ACHN (cell line): ENCODE measurements at places on chromosomes 5 and 9.

- DNase-seq: no peak
These were observed 47.8 kb downstream of the SLC1A1 start for GRCh38 chr9:4538107-4538506.

- no peak for DNase-seq
These were observed 1011.3 kb upstream of the C9orf72 start for GRCh38 chr9:28584542-28584941.

DNA sequence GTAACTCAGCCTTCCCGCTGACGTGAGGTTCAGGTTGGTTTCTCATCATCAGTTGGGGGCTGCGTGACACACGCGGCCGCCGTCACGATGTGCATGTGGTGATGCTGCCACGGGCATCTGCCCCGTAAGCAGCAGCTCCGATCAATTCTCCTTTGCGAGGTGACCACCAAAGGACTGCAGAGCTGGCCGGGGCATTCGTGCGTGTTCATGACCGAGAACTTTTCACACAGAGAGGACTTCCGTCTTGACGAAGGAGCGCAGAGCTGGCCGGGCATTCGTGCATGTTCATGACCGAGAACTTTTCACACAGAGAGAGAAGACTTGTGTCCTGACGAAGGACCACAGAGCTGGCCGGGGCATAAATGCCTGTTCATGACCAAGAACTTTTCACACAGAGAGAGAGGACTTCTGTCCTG, 3.8 kb upstream of the LCN1 start:
- DNase-seq: no peak

DNA sequence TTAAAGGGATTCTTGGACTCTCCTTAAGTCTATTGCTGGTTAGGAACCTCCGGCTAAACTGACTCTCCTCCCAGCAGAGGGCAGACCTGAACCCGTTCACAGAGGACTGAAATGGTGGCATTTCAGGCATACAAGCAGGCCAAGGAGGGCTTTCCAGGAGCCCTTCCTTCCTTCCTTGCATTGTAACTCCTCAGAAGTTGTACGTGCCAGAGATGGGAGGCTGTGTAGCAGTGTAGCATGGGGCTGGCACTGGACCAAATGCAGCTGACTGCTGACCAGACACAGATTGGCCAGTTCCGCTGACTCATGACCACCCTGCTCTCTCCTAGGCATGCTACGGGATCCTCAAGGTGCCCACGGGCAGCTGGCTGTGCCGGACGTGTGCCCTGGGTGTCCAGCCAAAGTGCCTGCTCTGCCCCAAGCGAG, 36.4 kb downstream of the JADE2 start:
- peak; percentile 77 for DNase-seq

DNA sequence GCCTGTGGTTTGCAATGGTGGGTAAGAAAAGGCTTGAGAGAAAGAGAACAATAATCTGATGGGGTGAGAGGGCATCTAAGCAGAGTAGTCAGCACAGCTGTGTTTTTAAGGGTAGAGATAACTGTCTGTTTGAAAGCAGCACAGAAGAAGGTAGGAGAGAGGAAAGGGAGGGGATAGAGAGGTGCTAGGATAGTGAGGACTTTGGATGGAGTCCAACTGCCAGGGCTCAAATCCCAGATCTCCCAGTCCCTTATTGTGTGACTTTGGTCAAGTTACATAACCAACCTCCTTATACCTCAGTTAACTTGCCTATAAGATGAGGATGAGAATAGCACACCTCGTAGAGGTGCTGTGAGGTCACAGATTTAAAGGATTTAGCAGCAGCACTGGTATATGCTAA, 55.6 kb downstream of the GPR21 start:
- DNase-seq: no peak

DNA sequence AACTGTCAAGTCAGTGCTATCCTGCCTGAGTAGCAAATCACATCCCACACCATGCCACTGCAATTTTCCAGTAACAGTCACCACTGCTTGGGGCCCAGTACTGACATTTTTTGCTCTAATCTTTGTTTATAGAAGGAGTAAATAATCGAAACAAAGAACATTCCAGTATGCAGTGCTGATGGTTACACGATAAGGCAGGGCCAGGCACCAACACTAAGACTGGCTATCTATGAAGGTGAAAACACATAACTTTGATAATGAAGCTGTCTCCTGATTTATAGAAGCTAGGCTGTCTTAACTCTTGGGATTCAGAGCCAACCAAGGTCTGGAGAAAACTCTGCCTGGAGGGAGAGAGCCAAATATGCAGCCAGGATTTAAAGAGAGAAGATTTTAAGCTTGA, 365.3 kb downstream of the BNC2 start:
- DNase-seq: no peak

DNA sequence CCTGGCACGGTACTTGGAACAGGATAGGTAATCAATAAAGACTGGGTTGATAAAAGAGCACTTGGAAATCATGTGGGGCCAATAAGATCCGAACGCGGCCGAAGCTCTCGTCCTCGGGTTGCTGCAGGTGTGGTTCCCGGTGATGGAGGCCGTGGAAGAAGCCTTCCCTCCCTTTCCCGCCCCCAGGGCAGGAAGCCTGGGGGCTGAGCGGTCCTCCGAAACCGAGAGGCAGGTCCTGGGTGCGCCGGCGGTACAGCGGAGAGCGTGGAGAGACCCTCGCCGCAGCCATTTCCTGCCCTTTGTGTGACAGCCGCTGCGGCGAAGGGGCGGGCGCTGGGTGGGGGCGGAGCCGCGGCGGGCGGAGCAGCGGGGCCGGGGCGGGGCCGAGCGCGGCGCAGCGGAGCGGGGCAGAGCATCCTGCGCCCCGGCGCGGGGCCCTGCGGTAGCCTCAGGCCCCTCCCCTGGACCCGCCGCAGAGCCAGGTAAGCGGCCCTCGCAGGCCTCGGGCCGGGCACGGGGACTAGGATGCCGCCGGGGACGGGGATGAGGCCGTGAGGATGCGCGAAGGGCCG, at the start of gene CYFIP2:
TSS of gene CYFIP2 (plus strand) at position 410 of the 572 bp plus-strand sequence. CDS start 19,239 bp downstream, outside the sequence.
- peak; percentile 59 for DNase-seq

GRCh38 chr9:136082496-136083361, 12.4 kb downstream of the NACC2 start:
- no peak for DNase-seq

DNA sequence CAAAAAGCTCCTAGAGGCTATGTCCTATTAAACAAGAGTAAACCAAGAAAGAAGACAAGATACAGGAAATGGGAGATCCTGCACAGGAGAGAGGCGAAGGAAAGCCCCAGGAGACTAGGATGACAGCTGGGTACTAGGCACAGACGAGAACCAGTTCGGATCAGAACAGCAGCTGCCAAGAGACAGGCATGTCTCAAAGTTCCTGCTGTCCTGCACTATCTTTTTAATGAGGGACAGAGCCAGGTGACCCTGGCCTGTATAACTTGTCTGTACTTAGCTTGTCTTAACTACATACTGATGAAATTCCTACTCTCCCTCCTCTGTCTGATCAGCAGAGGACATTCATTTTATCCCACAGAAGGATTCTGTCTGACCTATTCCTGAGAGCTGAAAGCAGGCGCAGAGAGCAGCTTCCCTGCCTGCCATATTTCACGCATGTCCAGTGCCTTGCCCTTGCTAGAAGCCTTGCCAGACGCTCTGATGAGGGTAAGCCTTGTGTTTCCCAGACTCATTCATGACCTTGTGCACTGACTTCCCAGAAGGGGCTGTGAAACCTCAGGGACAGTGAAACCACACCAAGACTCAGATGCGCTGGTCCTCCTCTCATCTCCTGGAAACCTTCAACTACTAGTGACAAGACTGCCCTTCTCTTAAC, 24.7 kb downstream of the TSC1 start:
- DNase-seq: no peak

- peak; percentile 73 for DNase-seq
These were observed 14.4 kb upstream of the SPINK4 start for GRCh38 chr9:33225319-33226147.

DNA sequence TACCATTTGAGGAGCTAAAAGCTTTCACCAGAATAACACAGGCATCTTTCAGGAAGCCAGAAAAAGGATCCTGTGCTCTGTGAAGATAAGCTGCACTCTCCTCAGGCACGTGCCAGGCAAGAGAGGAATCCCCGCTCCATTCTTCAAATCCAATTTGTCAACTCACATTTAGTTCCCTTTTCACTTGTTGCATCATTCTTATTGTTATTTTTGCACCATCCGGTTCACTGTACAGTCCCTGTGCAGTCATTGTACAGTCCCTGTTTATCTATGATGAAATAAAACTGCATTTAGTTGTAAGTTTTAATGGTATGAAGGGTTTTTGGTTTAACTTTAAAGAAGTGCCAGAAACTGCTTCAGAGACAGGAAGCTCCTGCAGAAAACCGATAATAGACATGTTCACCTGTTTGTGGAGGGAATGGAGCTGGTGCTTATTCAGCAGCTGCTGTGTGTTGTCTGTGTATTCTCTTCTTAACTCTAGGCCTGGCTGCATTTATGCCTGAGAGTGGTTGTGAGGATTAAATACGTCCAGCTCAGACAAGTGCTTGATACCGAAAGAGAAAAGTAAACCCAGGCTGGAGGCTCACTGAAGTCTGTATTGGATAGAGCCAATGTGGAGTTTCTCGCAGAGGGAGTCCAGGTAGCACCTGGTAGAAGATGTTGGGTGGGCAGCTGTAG, 22.4 kb downstream of the IFNW1 start:
- no peak for DNase-seq

- no peak for DNase-seq
These were observed 300.1 kb upstream of the PRR16 start for GRCh38 chr5:120164037-120164436.

- no peak for DNase-seq
These were observed 54.0 kb upstream of the OLFM1 start for GRCh38 chr9:135033487-135033886.
